ENCODE measurements at places on chromosomes 11 and 22. TPM values are rescaled to one million over a fixed set of nuclear protein-coding genes. Genes with fewer than 3 reads are reported as not detected.

GRCh38 chr11:2213384-2213842 is 41.8 kb upstream of the TH start:
- no peaks in the 10 kb centered on the region for H3K36me3 ChIP-seq
- no peak overlapping the region for H3K4me3 ChIP-seq
- H3K27me3 ChIP-seq, result no peaks in the 10 kb centered on the region

GRCh38 chr11:102829316-102830000 is 14.0 kb downstream of the MMP3 start:
- H3K36me3 ChIP-seq, result no peaks in the 10 kb centered on the region
- DNase-seq, result no peak
- no peaks in the 10 kb centered on the region for H3K4me1 ChIP-seq

DNA sequence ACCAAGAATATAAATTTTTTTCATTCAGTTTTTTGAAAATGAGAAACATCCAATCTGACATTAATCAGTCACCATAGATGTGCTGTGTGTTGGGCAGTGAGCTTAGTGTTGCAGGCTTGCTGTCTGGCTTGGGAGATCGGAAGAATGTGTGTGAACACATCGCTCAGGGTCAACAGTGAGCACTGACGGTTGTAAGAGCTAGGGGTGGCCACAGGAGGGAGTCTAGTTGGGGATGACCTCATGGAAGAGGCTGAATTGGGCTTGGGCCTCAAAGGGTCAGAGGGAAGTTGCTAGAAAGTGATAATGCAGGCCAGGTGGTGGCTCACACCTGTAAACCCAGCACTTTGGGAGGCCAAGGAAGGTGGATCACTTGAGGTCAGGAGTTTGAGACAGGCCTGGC is 375.4 kb downstream of the DDX10 start:
- H3K27me3 ChIP-seq, result no peaks in the 10 kb centered on the region
- no peak overlapping the region for H3K27ac ChIP-seq
- H3K36me3 ChIP-seq, result no peaks in the 10 kb centered on the region
- H3K4me1 ChIP-seq, result peaks cover 25% of the 10 kb centered on the region
- H3K4me3 ChIP-seq, result no peak overlapping the region
- no peak for DNase-seq

Gene TST
- 116 TPM for polyA plus RNA-seq

Gene PRG3
- polyA plus RNA-seq, result not detected

Gene SEC14L3
- polyA plus RNA-seq, result not detected

Gene SRRD
- polyA plus RNA-seq, result 21.4 TPM

DNA sequence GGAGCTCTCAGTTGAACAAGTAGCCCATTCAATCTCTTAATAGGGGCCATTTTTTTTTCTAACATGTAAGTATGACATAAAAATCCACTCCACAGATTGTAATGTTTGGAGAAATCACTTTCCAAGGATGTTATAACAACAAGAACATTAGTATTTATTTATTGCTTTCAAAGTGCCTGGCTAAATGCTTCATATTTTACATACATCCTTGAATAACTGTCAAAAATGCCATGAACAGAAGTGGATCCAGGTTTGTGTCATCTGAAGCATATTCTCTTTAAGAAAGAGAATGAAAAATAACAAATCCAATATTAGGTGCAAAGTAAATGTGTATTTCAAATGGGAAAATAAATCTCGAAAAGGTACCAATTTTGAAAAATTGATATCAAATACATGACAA is 344.0 kb upstream of the FAT3 start:
- no peak overlapping the region for H3K27ac ChIP-seq
- no peaks in the 10 kb centered on the region for H3K4me1 ChIP-seq
- no peaks in the 10 kb centered on the region for H3K27me3 ChIP-seq
- H3K36me3 ChIP-seq, result no peaks in the 10 kb centered on the region

DNA sequence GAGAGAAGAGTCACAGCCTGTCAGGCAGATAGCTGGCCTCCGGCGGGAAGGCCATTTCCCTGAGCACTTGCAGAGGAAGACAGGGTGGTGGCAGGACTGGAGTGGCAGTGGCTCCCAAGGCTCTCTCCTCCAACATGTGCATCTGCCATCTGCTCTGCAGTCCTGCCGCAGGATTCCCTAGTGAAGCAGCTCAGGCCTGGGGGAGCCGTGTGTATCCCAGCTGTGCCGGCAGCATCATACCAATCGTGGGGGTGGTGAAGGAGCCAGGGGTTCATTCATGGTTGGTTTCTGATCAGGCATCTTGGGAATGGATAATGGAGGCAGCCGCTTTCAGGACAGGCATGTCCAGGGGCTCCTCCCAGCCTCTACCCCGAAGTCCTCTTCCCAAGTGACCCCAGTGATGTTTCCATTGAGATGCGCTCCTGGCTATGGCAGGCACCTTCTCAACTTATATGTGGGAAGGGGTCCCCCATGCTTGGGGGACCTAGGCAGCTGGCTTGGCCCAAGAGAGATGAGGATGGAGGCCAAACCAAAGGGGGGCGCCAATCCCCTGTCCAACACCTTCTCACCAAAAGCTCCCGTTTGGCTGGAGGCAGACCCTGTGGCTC is 6.1 kb downstream of the TAGLN start:
- no peak overlapping the region for H3K27ac ChIP-seq
- peaks cover 4% of the 10 kb centered on the region for H3K36me3 ChIP-seq
- no peak overlapping the region for H3K4me3 ChIP-seq
- no peaks in the 10 kb centered on the region for H3K27me3 ChIP-seq
- H3K4me1 ChIP-seq, result no peaks in the 10 kb centered on the region
- DNase-seq, result no peak

Gene UPK3A
- polyA plus RNA-seq, result not detected

DNA sequence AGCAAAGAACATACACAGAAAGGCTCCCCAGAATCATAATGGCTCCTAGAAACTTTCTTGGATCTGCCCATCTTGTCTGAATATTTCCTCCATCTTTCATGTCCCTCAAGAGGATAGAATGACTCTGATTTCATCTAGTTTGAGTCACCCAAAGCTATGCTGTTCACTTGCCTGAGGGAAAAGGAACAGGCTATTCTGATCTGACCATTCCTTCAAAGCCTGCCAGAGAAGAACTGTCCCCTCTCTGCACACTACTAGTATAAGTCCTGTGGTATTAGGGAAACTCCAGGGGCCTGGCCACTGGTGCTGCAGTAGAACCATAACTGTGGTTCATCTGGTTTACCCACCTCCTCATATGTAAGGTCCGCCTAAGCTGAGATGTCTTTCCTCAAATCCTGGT is 2.4 kb upstream of the PATE1 start:
- no peak overlapping the region for H3K27ac ChIP-seq
- no peaks in the 10 kb centered on the region for H3K4me1 ChIP-seq
- peaks cover 2% of the 10 kb centered on the region for H3K27me3 ChIP-seq
- H3K4me3 ChIP-seq, result no peak overlapping the region
- DNase-seq, result no peak

GRCh38 chr11:33874433-33874832 is 17.4 kb downstream of the LMO2 start:
- peaks cover 8% of the 10 kb centered on the region for H3K4me1 ChIP-seq
- no peaks in the 10 kb centered on the region for H3K36me3 ChIP-seq
- no peak overlapping the region for H3K27ac ChIP-seq
- H3K27me3 ChIP-seq, result peaks cover 9% of the 10 kb centered on the region
- H3K4me3 ChIP-seq, result no peak overlapping the region

- no peak overlapping the region for H3K4me3 ChIP-seq
- H3K27ac ChIP-seq, result no peak overlapping the region
- H3K4me1 ChIP-seq, result no peaks in the 10 kb centered on the region
- no peak for DNase-seq
- H3K27me3 ChIP-seq, result no peaks in the 10 kb centered on the region
Observed at GRCh38 chr11:77233011-77233410, 68.5 kb downstream of the GDPD4 start.

All from endothelial cell of umbilical vein (primary cell).